CD8-positive, alpha-beta memory T cell (primary cell): ENCODE measurements at places on chromosomes 5 and 9.
A peak's percentile ranks its signal among the peaks of the same experiment; 100 is the strongest.

DNA sequence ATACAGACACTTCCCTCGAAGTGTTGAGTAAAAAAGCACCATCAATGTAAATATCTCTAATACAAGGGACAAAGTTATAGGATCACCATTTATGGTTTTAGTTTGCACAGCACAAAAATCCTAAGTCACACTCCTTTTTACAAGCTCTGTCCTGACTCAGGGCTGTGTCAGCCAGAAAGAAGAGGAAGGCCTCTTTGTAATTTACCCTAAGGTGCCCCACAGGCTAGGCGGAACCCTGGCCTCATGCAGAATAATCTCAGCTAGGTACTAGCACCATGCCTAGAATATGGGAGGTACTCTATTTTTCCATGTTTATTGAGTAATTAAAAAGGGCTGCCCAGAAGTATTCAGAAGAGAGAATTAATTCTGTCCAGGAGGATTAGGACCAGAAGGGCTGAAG, 36.9 kb downstream of the HAVCR1 start:
- DNase-seq = no peak

GRCh38 chr9:106771608-106772007, 91.4 kb upstream of the ZNF462 start:
- DNase-seq = no peak

DNA sequence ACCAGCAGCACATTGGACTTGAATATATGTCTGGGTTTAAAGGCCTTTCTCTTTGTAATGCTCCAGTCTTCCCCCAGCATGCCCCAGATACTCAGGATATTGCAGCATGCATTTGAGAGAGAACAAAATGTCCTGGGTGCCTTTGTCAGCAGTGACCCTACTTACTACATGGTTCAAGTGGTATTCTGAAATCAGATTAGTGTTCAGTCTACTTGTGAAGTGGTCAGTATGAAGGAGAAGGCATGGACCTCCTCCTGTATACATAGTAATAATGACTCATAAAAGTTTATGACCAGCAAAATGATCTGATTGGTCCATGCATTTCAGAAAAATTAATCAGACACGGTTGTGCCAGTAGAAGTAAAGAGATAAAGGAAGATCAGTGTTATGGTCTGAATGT, 25.4 kb downstream of the GPR21 start:
- DNase-seq = no peak

DNA sequence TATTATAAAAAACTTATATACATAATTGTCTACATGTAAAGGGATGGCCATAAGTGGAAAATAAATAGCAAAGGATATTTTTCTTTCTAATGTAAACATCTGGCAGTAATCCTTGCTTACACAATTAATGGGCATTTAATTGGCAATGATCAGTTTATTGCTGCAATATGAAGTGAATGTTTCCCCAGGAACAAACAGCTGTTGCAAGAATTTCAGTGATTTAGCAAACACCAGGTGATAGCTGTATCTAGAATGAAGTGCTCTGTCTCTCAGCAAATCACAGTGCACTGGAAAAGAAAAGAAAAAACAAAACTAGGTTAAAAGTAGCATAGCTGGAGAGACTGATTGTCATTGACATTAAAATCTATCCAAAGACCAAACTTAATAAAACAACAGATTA, 594.5 kb upstream of the ARRDC3 start:
- DNase-seq = no peak

GRCh38 chr9:26210338-26210851, 532.2 kb upstream of the TUSC1 start:
- DNase-seq = no peak

- peak; percentile 50 for DNase-seq
These were observed 120.4 kb downstream of the RAPGEF6 start for GRCh38 chr5:131514316-131515283.

- no peak for DNase-seq
These were observed 155.3 kb upstream of the KLF4 start for GRCh38 chr9:107644733-107645463.
